NCI-H1105 treated with DMSO at 0.1 percent for 48 hours (cell line): ENCODE measurements at places on chromosomes 7 and 10.

GRCh38 chr7:35504365-35504764 is 190.6 kb downstream of the HERPUD2 start:
- DNase-seq = no peak

GRCh38 chr10:28367413-28367812 is 64.5 kb upstream of the MPP7 start:
- no peak for DNase-seq

GRCh38 chr10:102596506-102596971 is 47.7 kb upstream of the TRIM8 start:
- peak; percentile 49 for DNase-seq

- DNase-seq = no peak
Observed at GRCh38 chr10:123689880-123690279, 23.7 kb downstream of the GPR26 start.

GRCh38 chr10:98331885-98332284 is 63.9 kb upstream of the LOXL4 start:
- DNase-seq = no peak

DNA sequence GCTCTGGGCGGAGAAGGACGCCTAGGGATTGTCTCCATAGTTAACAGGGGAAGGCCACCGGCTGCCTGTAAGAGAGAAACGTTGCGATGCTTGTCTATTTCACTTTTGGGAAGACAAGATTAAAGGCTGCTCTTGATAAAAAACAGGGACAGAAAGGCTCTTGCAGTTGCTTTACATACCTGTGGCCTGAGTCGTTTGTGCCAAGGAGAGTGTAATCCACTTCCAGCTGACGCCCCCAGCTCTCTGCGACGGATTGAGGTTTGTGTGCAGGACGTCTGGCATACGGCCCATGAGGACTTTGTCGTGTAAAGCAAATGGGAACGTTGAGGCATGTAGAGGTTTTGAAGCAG is 1.1 kb downstream of the MAP3K8 start:
- no peak for DNase-seq

DNA sequence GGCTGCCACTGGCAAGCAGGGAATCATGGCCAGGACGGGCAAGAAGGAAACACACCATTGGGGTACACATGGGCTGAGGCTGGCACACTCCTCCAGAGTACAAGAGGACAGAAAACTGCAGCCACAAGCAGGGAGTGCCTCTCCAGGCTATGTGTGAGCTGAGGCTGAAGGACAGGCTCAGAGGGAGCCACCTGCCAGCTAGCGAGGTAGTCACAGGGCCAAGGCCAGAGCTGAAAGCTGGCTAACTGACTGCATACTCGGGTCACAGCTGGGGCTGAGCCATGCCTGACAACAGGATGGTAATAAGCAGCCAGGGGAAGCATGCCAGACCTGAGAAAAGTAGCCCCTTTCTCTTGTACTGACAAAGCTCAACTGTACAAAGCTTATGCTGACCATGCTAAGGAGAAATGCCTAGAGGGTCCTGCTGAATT is 52.0 kb downstream of the KIF5B start:
- DNase-seq = no peak

DNA sequence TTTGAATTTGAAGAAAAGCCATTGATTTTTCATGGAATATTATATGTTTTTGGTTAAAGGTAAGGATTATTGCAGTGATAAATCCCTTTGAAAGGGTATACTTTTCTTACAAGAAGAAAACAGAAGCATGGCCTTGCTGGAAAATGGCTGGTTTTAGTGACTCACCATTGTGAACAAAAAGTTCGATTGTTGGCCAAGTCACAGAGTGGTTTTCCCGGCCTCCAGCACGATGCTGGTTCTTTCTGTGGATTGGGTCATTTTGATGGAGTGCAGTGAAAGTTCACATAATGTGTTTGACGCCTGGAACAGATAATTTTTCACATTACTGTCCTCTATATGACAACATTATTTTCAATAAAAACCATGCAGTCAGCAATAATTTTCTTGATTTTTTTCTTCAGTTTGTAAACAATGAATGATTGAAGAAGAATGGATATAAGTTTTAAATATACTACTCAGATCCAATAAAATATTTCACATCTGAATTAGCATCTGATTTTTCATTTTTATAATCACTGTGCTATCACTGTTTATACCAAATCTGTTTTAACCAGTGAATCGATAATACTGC is 60.9 kb downstream of the RBM20 start:
- no peak for DNase-seq

DNA sequence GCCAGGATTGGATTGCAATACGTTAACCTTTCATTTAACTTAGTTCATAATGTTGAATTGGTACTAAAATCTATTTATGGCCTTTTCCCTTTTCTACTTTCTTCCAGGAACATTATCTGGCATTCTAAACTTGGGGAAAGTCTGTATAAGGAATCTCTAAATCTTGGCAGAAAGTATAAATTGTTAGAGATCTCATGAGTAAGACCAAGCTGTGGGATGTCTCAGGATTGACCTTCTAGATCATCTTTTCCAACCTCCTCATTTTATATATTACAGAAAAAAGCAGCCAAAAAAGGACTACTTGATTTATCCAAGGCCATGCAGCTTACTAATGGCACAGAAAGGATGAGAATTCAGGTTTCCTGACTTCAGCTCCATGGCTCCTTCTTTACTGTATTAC is 598.3 kb downstream of the INHBA start:
- no peak for DNase-seq

DNA sequence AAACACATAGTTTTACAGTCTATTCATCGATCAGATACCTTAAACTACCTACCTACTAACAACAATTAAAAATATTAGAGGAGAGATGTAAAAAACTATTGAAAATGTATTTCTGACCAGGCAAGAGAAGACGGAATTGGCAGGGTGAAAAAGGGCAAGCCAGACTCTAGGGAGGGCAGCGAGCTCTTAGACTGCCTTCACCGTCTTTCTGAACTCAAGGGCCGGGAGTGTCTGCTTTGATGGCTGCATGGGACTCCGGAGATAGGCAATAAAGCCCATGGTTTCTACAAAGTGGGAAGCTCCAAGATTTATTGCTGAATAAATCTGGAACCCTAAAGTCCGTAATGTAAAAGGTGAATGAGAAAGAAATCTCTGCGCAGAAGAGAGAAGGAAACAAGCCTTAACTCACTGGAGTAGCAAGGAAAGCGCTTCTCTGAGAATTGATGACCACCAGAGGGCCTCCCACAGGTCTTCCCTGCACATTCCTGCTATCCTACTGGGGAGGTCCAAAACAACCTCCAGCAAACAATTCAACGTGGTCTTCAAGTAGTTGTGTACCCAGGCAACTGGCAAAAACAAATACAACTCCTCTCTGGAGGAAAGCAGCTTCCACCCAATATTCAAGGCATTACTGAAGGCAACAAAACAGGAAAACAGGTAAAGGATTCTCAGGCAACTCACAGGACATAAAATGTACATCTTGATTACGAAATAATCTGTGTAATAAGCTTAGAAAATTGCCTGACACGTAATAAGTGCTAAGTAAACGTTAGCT is 181.3 kb downstream of the SDK1 start:
- peak; percentile 41 for DNase-seq

DNA sequence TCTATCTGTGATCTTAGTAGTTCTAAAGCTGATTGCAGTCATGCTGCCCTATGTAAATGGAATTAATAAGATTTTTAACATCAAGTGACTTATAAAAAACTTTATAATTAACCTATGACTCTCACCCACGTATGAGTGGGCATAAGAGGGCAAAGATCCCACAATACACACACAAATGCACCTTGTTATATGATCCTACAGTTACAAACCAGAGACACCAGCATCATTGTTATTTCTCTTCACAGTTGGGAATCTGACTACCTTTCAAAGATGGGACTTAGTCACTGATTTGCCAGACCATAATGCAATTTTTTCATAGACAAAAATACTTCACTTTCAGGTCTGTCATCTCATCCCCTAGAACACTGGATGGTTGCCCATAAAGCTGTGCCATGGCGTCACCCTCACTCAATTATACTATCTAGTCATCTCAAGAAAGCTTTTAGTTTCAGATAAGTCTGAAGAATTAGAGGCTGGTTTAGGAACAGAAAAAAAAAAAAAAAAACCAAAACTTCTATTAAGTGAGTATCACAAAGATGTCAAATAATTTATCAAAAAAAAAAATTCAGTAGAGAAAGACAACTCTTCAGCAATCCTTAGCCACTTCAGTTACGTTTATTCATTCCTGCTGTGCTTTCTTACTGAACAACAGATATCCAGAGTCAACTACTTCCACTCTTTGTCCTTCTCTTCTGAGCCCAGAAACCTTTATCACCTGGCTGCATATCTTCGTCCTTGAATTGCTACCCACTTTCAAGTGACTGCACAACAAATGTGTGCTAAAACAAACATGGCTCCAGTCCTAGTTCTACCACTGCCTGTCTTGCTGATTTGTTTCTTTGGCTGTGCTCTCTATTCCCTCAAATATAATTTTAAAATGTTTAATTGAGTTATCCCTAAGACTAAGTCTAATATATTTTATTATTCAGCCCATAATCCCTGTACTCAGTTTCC is 175.0 kb upstream of the CHRM2 start:
- no peak for DNase-seq

GRCh38 chr10:89165923-89166322 is 41.2 kb downstream of the CH25H start:
- no peak for DNase-seq
